Right ventricle myocardium superior (tissue), 1 donor: ENCODE measurements at places on chromosomes 4 and X. TPM values are rescaled to one million over a fixed set of nuclear protein-coding genes. Genes with fewer than 3 reads are reported as not detected.
A peak's percentile ranks its signal among the peaks of the same experiment; 100 is the strongest.

GRCh38 chrX:140526171-140526570 is 21.3 kb upstream of the SOX3 start:
- no peak for DNase-seq

- no peak for DNase-seq
These were observed 44.1 kb downstream of the TIGD4 start for GRCh38 chr4:152735396-152735859.

GRCh38 chr4:168634276-168634802 is 137.5 kb downstream of the PALLD start:
- no peak for DNase-seq

GRCh38 chr4:2836391-2836859 is 7.2 kb upstream of the ADD1 start:
- DNase-seq: no peak

DNA sequence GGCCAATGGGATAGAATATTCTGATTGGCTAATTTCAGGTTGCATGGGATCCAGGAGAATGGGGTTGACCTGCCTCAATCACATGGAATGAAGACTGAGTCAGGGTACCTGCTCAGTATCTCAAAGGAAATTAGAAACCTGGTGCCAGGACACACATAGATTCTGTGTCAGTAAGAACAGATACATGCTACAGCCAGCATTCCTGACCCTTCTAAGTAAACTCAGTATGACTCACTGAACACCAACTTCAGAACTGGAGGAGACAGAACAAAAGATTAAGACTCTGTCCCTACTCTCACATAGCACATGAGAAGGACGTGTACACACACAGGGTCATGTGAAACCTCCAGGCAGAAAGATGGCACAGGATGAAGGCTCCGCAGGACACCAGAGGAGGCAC is 54.5 kb downstream of the FAM184B start:
- no peak for DNase-seq

DNA sequence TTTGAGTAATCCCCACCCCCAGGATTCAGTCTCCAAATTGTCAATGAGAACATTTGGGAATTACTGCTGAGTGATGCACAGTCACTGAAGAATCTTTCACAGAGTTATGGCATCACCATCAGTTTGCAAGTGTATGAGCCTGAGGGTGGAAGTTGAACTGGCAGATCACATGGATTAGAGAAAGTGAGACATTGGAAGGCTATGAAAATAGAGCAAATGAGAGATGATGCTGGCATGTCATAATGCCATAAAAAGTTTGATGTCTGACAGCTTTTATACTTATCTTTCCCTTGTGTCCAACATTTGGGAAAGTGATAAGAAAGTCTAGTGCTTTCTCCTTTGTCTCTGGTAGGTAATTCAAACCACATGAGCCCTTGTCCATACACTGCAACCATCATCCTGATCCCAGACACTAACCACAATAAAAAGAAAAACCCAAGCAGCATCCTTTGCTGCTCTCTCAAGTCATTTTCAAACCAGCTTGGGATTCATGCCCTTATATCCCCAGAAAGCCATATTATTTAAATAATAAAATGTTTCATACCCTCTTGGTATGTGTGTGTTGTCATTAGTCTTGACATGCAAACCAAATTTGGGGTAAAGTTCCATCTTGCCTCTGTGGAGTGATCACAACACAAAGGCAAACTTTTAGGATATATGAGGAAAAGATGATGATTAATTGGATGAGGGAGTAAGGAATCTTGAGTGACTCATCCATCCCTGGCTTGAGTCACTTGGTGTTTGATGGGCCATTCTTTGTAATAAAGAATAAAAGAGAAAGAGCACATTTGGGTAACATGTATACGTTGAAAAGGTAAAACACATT is 438.9 kb downstream of the GRXCR1 start:
- no peak for DNase-seq

DNA sequence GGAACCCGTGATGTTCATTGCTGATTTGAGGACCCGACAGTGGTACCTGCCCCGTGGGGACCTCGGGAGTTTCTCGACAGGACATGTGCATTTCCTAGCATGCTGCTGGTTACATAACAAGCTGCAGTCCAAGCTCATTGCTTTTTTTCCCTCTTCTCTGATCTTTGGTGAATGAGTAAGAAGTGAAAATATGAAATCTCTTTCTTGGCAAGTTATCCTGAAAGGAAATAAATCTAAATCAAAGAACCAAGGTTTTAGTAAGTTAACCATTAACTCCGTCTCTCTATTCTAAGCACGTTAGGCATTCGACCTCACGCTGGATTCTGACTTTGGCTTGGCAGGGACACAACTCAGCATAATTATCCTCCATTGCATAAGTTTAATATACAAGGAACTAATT is 86.6 kb downstream of the STK32B start:
- DNase-seq: no peak

DNA sequence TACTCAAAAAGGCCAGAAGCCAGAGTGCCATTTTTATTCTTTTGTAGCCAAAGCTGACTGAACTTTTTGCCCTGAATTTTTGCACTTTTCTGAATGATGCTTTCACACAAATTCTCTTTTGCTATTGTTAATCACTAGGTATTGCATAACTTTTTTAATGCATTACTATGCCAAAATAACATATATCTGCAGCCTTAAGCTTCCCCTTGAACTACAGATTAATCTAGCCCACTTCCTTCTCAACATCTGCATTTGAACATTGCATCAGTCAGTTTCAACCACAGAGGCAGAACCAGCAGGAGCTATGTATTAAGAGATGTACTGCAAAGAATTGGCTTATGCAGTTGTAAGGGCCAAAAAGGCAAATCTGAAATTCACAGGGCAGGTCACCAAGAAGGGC is 197.6 kb upstream of the GYPA start:
- DNase-seq: no peak

DNA sequence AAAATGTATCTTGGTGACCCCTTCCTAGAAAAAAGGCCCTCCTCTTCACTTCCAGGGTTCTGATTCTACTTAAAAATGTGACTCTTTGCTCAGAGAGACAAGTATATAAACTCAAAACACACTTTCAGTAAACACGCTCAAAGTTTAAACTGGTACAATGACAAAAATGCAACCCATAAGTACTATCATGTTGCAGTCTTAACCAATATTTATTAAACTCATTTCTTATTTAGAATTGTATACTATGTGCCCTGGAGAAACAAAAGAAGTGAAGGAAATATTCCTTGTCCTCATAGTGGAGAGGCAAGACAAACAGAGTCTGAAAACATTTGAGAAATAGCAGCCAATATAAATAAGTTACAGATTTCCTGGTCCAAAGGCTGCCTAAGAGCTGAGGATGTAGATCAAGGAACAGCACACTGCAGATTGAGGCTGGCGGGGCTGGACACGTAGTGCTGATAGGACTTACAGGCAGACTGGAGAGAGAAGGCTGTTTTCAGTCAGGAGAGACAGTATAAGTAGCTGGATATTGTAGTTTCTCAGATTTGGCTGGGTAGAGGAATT is 39.1 kb upstream of the ANXA3 start:
- no peak for DNase-seq

DNA sequence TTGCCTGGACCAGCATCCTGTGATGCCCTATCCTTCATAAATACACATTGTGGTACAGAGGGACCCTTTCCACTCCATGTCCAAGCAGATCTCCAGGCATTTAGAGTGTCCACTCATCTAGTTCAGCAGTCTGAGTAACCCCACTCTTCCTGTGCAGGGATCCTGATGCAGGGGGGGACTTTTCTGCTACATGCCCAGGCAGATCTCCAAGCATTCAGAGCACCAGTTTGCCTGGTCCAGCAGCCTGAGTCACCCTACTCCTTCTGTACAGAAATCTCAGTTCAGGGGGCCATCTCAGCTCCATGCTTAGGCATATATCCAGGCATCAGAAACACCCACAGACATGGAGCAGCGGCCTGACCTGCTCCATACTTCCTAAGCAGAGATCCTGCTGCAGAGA is 1089.8 kb downstream of the FAT4 start:
- DNase-seq: no peak

GRCh38 chrX:149563359-149563758 is 13.6 kb upstream of the HSFX3 start:
- DNase-seq: no peak

DNA sequence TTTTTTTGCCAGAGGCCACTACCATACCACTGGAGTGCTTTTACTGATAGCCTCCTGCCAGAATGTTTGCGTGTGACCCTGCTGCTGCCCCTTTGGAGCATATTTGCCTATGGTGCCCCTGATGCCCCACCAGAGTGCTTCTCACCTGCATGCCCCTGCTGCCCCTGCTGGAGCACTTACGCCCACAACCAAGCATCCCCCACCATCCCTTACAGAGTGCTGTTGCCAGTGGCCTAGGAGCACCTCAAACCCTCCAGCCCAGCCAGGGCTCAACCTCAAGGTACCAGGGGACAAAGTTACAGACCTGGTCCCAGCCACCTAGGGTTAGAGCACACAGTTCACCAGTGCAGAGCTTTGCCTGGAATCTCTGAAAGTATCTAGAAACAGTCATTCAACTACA is 207.2 kb downstream of the CFAP299 start:
- DNase-seq: no peak

DNA sequence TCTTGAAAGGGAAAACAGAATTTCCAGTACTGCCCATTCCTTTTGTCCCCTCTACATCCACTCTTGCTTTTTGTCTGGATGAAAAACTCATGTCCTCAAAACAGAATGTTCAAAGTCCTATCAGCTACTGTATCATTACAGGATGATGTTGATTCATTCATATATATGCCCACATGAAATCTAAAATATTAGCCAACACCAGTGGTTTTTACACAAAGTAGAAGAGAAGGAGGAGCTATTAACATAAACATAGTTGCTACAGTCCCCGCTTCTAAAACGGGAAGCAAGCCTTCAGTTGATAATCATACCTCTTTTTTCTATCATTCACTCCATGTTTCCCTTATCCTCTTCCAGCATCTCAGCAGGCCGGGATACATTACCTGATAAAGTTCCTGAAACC is 7.7 kb upstream of the THOC2 start:
- no peak for DNase-seq

DNA sequence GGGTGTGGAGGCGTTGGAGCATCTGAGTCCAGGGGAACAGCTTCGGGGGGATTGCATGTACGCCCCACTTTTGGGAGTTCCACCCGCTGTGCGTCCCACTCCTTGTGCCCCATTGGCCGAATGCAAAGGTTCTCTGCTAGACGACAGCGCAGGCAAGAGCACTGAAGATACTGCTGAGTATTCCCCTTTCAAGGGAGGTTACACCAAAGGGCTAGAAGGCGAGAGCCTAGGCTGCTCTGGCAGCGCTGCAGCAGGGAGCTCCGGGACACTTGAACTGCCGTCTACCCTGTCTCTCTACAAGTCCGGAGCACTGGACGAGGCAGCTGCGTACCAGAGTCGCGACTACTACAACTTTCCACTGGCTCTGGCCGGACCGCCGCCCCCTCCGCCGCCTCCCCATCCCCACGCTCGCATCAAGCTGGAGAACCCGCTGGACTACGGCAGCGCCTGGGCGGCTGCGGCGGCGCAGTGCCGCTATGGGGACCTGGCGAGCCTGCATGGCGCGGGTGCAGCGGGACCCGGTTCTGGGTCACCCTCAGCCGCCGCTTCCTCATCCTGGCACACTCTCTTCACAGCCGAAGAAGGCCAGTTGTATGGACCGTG is 2.2 kb downstream of the AR start:
- peak; percentile 47 for DNase-seq

DNA sequence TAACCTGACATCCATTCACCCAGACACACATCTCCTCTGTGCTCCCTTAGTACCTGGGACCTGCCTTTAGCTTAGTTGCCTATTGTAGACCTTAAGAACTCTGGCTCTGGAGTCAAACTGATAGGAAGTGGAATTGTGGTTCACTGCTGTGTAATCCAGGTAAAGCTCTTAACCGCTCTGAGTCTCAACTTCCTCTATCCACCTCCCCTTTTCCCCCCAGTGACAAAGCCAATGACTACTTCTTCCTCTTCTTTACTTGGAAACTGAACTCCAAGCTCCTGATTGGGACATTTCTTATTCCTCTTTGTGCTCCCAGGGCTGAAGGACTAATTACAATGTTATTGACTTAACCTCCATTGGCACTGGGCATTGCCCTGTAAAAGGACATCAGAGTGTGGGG is 94.1 kb downstream of the DRD5 start:
- no peak for DNase-seq

DNA sequence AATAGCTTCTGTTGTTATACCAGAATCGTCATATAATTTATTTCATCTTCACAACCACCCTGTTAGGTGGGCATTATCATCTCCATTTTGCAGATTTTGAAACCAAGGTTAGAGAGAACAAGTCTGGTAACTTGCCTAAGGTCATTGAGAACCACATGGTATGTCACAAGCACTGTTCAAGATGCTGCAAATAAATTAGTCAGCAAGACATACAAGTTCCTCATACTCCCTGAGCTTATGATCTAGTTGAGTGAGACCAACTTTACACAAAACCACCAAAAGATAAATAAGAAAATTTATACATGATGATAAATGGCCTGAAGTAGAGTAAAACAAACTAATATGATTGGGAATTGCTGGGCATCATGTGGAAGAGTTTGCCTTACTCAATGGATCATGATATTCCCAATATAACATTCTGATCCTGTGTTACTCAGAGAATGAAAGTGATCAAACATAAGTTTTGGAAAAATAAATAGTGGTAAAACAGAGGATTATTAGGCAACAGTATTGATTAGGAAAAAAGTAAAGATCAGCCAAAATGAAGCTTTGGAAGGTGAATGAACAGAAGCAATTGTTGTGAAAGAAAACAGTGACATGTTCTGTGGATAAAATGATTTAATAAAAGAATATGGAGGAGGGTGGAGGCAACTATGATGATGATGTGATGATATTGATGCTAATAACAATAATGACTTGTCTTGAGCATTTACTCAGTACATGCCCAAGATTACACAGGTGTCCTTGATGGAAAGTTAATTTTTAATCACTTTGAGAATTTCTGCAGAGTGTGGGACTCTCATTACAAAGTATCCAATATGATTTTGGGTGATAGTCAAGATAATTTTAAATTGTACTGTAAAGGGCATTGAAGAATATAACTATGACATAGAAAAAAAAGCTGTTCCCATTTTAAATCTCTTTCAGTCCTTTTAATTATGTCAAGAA is 34.1 kb upstream of the IL1RAPL1 start:
- no peak for DNase-seq

CDKL5 gene
- 8.5 TPM for total RNA-seq

UBE2A gene
- 58.5 TPM for total RNA-seq

KLHL2 gene
- total RNA-seq: 7.3 TPM

DCLK2 gene
- total RNA-seq: 19.9 TPM
